A673 (cell line): ENCODE measurements at places on chromosomes 1 and 21. TPM values are rescaled to one million over a fixed set of nuclear protein-coding genes. Genes with fewer than 3 reads are reported as not detected.

DNA sequence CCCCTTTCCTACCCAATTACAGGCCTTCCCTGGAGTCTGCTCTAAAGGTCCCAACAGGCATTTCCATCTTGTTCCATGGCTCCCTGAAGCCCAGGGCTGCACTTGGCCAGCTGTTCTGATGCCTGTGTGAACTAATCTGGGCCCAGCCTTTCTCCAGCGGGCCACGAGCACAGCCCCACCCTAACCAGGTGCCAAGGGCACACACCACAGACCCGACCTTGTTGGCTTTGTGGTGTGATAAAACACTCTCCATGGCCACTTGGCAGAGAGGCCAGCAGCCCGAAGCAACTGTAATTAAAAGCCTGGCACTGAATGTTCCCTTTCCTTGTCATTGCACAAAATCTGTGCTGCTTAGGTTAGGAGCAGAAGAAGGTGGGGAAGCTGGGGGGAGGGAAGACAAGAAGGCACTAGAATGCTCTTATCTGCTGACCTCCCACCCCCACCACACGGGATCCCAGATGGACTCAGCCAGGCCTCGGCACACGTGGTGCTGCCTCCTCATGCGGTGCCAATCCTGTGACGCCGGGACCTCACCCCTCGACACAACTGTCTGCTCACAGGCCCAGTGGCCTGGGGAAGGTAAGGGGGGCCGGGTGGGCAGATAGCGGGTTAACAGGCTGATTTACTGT is 9.9 kb downstream of the HCRTR1 start:
- H3K27ac ChIP-seq, result no peak overlapping the region
- H3K4me3 ChIP-seq, result no peak overlapping the region
- DNase-seq, result no peak
- H3K4me1 ChIP-seq, result no peaks in the 10 kb centered on the region
- H3K36me3 ChIP-seq, result peaks cover 14% of the 10 kb centered on the region

DNA sequence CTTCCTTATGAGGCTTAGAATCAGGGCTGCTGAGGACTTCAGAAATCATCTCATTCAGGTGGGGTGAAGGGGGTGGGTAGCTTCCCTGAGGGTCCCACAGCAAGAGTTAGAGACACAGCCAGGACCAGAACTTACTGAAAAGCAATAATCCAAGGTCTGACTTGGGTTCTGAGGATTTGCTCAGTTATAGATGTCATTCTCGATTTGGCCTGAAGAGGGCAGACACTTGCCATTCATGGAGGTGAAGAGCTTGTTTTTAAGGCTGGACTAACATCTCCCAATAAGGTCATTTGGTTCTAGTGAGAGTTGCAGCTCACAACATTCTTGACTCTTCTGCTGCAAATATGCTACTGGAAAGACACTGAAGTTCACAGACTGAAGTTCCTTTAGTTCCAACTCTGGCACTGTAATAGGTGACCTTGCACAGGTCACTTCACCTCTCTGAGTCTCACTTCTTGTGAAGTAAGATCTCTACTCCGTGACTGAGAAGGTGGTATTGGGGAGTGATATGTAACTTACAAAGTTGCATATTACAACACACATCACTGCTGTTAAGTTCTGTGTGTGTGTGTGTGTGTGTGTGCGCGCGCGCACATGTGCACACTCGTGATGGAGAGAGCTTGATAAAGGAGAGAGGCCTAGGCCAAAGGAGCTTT is 69.8 kb upstream of the DIRAS3 start:
- H3K27ac ChIP-seq, result no peak overlapping the region
- H3K27me3 ChIP-seq, result no peaks in the 10 kb centered on the region
- H3K36me3 ChIP-seq, result peaks cover 7% of the 10 kb centered on the region
- peak; percentile 75 for DNase-seq

- no peak overlapping the region for H3K4me3 ChIP-seq
- DNase-seq, result no peak
- no peaks in the 10 kb centered on the region for H3K4me1 ChIP-seq
Measured at GRCh38 chr1:202697038-202697437, 13.2 kb downstream of the SYT2 start.

DNA sequence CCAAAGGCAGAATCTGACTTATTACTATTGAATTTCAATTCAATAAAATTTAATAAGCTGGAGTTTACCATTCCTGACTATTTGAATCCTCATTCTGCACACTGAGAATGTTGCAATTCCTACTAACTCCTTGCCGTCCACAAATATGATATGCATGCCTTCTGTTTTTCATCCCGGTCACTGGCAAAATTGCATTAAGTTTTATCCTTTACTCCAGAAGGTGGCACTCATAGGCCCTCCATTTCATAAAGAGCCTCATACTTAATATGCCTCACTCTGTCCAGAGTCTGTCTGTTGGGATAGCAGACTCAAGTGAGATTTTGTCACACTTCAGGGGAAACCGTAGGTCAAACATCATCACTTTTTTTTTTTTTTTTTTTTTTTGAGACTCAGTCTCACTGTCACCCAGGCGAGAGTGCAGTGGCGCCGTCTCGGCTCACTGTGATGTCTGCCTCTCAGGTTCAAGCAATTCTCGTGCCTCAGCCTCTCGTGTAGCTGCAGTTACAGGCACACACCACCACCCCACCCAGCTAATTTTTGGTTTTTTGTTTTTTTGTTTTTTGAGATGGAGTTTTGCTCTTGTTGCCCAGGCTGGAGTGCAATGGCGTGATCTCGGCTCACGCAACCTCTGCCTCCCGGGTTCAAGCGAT is 27.3 kb downstream of the F11R start:
- H3K27me3 ChIP-seq, result no peaks in the 10 kb centered on the region
- H3K4me3 ChIP-seq, result no peak overlapping the region
- DNase-seq, result peak; percentile 50
- H3K27ac ChIP-seq, result no peak overlapping the region

DNA sequence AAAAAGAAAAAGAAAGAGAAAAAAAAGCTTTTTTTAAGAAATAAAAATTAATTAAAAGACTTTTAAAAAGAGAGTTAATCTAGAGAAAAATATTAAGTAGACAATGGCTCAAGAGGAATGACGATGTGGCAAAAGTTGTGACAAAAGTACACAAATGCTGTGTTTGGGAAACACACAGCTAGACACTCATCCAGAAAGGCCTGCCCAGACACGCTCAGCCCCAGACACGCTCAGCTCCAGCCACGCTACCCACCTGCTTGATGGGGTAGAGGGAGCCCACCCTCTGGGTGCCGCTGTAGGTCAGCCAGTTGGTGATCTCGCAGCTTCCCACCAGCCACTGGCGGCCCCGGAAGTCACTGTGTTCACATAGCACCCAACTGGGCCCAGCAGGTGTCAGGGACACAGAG is 10.2 kb downstream of the CD52 start:
- no peak overlapping the region for H3K27ac ChIP-seq
- H3K27me3 ChIP-seq, result no peaks in the 10 kb centered on the region
- no peak overlapping the region for H3K4me3 ChIP-seq
- no peaks in the 10 kb centered on the region for H3K36me3 ChIP-seq
- no peaks in the 10 kb centered on the region for H3K4me1 ChIP-seq
- no peak for DNase-seq

DNA sequence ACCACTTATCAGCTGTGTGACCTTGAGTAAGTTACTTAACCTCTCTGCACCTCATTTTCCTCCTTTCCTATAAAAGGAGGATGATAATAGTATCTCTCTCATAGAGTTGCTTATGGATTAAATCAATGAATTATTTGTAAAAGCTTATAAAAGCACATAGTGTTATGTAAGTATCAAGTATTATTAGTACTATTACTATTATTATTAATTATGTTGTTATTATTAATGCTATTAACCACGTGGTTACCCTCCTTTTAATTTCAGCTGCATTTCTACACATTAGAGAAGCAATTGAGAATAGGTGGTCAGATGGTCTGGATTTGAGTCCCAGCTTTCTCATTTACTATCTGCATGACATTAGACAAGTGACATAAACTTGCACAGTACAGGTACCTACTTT is 58.1 kb upstream of the WNT4 start:
- H3K36me3 ChIP-seq, result no peaks in the 10 kb centered on the region
- no peak overlapping the region for H3K4me3 ChIP-seq
- no peaks in the 10 kb centered on the region for H3K4me1 ChIP-seq
- H3K27ac ChIP-seq, result no peak overlapping the region

DNA sequence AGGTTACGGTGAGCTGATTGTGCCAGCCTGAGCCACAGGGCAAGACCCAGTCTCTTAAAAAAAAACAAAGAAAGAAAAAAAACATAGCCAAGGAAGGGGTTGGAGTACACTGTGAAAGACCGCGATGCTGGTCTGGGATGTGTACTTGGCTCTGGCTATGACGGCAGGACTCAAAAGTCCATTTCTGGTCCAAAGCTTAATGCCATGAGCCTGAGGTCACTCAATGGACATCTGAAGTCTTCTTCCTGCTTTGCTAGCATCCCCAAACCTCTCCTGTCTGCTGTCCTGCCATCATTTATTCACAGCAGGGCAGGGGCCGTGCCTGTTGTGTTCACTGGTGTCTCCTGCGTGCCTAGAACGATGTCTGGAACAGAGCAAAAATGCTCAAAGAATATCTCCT is 1.5 kb upstream of the ARHGEF10L start:
- no peak for DNase-seq
- no peaks in the 10 kb centered on the region for H3K36me3 ChIP-seq
- no peak overlapping the region for H3K27ac ChIP-seq
- H3K4me1 ChIP-seq, result peaks cover 12% of the 10 kb centered on the region

DNA sequence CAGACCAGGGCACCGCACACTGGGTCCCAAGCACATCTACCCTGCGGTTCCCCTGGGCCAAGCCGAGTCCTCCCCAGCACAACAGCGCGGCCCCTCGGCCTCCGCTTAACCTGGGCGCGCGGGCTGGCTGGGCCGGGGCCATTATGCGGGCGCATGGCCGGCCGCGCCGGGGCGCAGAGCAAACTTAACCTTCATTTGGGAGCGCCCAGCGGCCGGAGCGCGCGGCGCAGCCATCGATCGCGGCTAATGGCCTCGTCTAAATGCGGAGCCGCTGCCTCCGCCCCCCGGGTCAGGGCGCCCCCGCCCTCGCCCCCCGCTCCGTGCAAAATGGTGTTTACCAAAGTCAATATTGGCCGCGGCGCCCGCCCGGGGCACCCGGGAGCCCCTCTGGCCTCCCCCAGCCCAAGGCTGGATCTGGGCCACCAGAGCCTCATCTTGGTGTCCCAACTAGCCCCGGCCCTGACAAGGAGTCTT is 272.1 kb downstream of the TRABD2B start:
- H3K27ac ChIP-seq, result no peak overlapping the region
- H3K4me3 ChIP-seq, result no peak overlapping the region
- no peak for DNase-seq
- H3K36me3 ChIP-seq, result no peaks in the 10 kb centered on the region

DNA sequence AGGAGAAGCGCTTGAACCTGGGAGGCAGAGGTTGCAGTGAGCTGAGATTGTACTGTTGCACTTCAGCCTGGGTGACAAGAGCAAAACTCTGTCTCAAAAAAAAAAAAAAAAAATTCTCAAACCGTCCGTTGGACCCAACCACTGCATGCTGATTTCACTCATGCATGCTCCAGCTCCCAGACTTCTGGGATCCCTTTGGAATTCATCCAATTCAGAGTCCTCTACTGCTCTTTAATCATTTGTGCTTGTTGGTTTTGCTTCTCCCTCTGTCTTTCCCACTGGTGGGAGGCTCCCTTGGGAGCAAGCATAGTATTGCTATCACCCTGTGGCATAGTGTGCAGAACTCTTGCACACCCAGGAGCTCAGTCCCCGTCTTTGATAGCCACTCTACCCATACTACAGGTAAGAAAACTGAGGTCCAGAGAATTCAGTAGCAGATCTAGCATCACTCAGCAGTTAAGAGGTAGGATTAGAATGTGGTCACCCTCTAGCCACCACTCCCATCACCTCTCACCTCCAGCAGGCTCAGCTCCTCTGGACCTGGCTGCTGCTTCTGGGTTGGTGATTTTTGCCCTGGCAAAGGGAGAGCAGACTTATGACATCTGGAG is 3.1 kb upstream of the LMNA start:
- no peaks in the 10 kb centered on the region for H3K36me3 ChIP-seq
- no peak for DNase-seq
- peaks cover 33% of the 10 kb centered on the region for H3K4me1 ChIP-seq
- no peak overlapping the region for H3K4me3 ChIP-seq
- H3K27ac ChIP-seq, result peak overlapping the region; percentile 4

DNA sequence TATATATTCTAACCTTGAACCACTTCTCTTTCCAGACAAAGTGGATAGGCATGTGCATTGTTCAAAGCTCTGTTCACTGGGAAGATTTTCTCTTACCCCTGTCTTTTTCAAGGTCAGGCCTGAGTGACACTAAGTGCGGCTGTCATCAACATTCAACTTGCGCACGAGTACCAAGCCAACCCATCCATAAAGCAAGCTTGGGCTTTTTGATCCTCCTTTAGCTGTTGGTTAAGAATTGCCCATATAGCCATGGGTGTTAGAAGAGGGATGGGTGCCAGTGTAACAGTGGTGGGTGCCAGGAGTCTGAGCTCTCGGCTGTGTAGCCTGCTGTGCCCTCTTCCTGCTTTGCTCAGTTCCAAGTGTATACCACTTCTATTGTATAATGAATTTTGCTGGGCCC is 136.1 kb downstream of the GLUL start:
- no peak overlapping the region for H3K27ac ChIP-seq
- no peaks in the 10 kb centered on the region for H3K4me1 ChIP-seq
- DNase-seq, result no peak
- H3K27me3 ChIP-seq, result no peaks in the 10 kb centered on the region

DNA sequence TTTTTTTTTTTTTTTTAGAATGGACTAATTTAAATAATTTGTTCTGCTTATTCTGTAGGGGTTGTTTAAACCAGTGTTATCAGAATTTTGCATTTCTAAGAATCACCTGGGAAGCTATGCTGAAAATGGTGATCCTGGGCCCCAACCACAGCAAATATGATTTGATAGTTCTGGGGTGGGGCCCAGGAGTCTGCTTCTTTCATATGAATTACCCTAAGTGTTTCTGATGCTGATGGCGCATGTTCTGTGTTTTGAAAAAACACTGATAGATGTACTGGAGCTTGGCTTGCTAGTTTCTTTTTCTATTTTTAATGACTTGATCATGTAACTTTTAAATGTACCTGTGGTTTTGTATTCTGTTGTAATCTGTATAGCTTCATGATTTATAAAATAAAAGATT is 89.3 kb downstream of the CDC14A start:
- DNase-seq, result no peak
- no peaks in the 10 kb centered on the region for H3K36me3 ChIP-seq
- no peaks in the 10 kb centered on the region for H3K4me1 ChIP-seq
- no peak overlapping the region for H3K4me3 ChIP-seq
- no peaks in the 10 kb centered on the region for H3K27me3 ChIP-seq

GRCh38 chr1:71542155-71542554 is 461.3 kb upstream of the ZRANB2 start:
- H3K27ac ChIP-seq, result no peak overlapping the region
- no peaks in the 10 kb centered on the region for H3K4me1 ChIP-seq
- no peak overlapping the region for H3K4me3 ChIP-seq
- H3K27me3 ChIP-seq, result no peaks in the 10 kb centered on the region
- no peak for DNase-seq

The CRNN gene
- total RNA-seq, result not detected in 2 replicates

The SAMSN1 gene
- total RNA-seq, result not detected in 2 replicates

The IL10 gene
- total RNA-seq, result not detected in 2 replicates

The AQP10 gene
- not detected in 2 replicates for total RNA-seq

The SMCP gene
- not detected in 2 replicates for total RNA-seq

The BACE2 gene
- 6.9 and 8.0 TPM in 2 replicates for total RNA-seq

The ECM1 gene
- total RNA-seq, result 55.9 and 61.2 TPM in 2 replicates

The GALNT2 gene
- 80.5 and 94.6 TPM in 2 replicates for total RNA-seq

The RAP1GAP gene
- total RNA-seq, result 37.7 and 40.3 TPM in 2 replicates

The PDZK1IP1 gene
- total RNA-seq, result not detected in 2 replicates

The PDIK1L gene
- total RNA-seq, result 12.9 and 13.4 TPM in 2 replicates

The ITLN1 gene
- not detected in 2 replicates for total RNA-seq
